ENCODE measurements at places on chromosomes 16 and 17.

DNA sequence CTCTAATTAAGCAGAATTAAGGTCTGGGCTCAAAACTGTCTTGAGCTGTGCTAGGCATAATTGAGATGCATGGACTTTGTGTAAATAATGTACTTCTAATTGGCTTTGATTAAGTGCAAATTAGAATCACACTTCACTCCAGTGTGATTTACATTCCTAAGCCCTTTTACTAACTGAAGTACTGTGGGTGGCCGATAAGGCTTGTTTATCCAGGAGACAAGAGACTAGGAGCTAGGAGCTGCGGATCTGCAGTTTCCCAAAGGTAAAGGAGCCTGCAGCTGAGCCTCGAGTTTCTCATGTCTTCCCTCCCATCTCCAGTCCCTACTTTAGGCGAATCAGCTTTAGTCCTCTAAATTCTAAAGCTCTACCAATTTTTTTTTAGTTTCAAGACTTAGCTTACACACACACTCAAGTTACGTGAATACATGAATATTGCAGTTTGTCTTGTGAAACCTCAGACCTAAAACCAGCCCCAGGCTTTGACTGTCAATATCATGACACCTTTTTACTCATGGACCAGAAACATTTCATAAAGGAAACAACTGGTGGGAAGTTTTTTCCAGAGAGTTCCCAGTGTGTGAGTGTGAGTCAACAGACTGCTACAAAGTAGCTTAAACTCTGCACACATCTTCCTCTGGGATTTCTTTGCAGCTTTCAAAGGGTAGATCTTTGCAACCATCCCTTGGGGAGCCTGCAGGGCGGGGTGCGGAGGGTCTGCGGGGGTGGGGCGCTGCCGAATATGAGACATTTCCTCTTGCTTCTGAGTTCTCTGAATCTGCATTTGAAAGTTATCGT, 113.9 kb upstream of the TBX2 start:
- DNase-seq = no peak

GRCh38 chr17:1313270-1314005, 34.0 kb downstream of the TRARG1 start:
- DNase-seq = no peak

DNA sequence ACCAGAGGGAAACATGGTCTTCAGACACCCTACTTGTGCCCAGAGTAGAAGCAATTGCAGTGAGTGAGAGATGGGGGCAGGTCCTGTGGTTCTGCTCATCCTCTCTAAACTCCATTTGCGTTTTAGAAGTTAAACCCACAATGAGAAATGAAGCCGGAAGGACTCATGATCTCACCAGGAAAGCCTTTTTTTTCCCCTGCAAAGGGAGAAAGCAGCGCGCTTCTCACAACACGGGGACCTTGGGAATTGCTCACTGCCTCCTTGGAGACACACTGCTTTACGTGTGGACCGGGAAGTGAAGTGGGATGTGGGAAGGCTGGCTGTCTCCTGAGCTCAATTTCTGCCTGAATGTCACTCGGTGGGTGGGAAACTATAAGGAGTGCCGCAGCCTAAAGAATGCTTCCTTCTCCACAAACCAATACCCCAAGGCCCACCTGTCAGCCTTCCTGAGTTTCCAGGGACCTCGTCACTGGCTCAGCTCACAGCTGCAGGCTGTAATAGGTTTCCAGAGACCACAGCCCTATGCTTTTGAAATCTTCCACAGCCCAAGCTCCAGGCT, 365.4 kb downstream of the XYLT1 start:
- DNase-seq = no peak

DNA sequence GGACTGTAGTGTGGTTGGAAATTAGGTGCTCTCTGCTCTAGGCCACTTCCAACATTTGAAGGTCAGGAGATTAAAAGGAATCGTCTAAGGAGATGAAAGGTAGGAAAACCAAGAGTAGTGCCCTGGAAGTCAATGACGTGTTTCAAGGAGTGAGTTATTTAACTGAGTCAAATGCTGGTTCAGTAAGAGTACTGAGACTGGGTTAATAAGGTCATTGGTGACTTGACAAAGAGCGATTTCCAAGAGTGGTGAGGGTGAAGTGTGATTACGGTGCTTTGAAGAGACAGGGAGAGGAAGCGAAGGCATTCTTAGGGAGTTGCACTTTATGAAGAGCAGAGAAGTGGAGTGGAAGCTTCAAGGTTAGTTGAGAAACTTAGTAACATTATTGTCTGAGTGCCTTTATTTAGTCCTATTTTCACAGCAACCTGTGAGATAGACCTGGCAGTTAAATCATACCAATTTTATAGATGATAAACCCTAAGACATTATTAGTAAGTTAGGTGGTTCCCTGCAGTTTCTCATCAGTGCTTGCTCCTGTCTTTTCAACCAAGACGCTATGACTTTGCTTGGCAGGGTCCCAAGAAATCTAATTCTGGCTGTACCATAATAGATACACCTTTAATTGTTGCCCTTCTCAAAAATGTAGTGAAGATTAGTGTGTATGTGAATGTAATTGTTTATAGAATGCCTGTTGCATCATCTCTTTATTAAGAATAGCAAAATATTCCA, 5.9 kb downstream of the ZNF207 start:
- DNase-seq = no peak

GRCh38 chr17:40498281-40499084, 2.9 kb downstream of the TNS4 start:
- DNase-seq = no peak
